NCI-H1417 treated with DMSO at 0.1 percent for 48 hours (cell line): ENCODE measurements at places on chromosomes 7 and 10.

- DNase-seq, result no peak
Observed at GRCh38 chr7:44494960-44495359, 4.5 kb upstream of the NUDCD3 start.

DNA sequence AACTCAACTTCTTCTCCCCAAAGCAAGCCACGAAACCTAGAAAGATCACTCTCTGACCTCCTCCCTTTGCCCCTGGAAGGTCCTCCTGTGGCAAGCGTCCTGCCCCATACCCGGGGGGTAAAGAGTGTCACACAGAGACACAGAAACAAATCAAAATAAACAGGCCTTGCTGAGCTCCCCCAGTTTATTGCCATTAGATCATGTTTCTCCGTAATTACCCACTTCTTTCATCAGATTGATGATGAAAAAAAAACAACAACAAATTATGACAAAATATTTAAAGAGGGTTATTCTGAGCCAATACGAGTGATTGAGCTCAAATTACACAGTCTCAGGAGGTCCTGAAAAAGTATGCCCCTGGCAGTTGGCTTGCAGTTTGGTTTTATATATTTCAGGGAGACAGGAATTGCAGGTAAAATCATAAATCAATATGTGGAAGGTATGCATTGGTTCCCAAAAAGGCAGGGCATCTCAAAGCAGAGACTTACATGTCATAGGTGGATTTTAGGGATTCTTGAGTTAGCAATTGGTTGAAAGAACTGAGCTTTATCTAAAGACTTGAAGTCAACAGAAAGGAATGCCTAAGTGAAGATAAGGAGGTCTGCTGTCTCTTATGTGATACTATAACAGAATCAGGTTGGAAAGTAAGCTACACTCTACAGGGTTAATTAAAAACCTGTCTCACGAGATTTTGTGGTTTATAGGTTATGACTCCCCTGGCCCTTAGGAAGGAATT lies 86.2 kb downstream of the APBB1IP start:
- no peak for DNase-seq

- DNase-seq, result no peak
Observed at GRCh38 chr10:34539533-34540315, 275.4 kb downstream of the PARD3 start.

- DNase-seq, result peak; percentile 53
Observed at GRCh38 chr7:36863901-36864701, 139.8 kb upstream of the AOAH start.

DNA sequence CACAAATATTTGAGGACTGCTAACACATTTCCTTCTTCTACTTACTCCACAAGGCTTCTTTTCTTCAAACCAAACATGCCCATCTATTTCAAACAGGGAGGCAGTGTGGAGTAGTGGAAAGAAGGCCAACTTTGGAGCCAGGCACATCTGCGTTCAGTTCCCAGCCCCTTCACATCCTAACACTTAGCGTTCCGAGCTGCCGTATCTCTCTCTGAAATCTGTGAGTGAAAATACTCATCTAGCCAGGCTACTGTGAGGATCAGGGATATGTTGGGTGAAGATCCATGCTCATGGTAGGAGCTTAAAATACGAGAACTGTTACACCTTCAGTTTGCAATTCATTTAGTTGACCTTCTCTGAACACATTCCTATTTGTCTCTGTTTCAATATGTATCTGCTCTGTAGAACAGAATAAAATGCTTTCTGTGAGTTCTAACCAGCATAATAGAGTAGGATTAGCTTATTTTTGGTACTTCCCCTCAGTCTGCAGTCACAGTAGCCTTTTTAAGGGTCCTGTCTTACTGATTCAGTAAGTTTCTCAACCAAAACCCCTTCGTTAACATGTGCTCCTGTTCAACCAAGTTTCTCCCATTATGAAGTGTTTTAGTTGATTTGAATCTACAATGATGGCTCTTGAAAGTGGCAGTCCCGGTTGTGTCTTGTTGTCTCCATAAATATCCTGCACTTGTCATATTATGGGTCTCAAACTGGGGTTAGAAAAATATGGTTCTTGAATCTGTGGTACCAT lies 3.3 kb upstream of the MEST start:
- DNase-seq, result no peak

DNA sequence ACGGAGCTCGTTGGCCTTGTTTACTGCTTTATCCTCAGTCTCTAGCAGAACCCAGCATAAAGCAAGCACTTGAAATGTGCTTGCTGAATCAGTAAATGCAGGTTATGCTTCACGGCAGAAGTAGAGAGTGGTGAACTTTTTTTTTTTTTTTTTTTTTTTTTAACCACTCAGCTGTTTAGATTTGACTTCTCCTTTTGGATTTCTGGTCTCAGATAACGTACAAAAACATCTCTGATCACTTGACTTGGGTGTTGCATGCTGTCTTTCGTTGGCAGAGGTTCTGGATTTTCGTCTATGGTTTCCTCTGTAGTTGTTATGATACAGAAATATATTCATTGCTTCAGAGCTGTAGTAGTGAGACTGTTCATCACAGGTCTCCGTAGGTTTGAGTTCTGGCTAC lies 242.5 kb upstream of the HABP2 start:
- DNase-seq, result no peak

- DNase-seq, result peak; percentile 49
Observed at GRCh38 chr7:31707089-31707488, 20.1 kb downstream of the PPP1R17 start.

GRCh38 chr7:114925434-114925833 lies 3.5 kb downstream of the MDFIC start:
- DNase-seq, result no peak

GRCh38 chr7:127689194-127689772 lies 37.3 kb downstream of the SND1 start:
- no peak for DNase-seq
